ENCODE measurements at places on chromosomes 3 and 15.

GRCh38 chr3:29515451-29515850, 234.6 kb downstream of the RBMS3 start:
- no peak for DNase-seq

DNA sequence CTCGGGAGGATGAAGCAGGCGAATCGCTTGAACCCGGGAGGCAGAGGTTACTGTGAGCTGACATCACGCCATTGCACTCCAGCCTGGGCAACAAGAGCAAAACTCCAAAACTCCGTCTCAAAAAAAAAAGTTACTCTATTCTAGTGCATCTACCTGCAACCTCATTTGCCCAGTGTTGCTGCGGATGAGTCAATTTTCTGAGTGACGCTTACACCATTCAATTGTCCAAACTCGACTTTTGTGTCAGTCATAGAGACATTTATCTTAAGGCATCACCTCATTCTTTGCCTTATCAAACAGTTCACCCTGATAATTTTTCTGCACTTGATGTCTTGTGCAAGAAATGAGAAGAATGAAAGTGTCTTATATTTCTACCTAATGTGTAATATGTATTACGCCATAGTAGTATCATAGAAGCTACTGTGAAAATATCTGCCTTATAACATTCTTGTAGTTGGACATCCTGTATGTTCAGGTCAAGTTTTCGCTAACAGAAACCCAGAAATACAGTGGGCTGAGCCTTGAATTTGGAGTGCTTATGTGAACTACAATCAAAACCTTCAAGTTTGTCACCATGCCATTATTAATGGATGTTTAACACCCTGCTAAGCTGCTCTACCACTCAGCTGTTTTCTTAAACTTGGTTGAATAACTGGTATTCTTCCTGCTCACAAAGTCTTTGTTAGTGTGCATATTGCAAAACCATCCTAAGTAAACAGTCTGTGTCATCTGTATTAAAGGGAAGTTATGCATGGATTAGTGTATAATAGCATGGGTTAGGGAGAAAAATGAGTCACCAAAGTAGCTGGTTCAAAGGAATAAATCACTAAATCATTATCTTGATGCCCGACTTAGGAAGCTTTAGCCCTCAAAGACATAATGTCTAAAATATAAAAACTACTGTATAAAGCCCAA, 531.0 kb upstream of the NR2F2 start:
- DNase-seq, result no peak

DNA sequence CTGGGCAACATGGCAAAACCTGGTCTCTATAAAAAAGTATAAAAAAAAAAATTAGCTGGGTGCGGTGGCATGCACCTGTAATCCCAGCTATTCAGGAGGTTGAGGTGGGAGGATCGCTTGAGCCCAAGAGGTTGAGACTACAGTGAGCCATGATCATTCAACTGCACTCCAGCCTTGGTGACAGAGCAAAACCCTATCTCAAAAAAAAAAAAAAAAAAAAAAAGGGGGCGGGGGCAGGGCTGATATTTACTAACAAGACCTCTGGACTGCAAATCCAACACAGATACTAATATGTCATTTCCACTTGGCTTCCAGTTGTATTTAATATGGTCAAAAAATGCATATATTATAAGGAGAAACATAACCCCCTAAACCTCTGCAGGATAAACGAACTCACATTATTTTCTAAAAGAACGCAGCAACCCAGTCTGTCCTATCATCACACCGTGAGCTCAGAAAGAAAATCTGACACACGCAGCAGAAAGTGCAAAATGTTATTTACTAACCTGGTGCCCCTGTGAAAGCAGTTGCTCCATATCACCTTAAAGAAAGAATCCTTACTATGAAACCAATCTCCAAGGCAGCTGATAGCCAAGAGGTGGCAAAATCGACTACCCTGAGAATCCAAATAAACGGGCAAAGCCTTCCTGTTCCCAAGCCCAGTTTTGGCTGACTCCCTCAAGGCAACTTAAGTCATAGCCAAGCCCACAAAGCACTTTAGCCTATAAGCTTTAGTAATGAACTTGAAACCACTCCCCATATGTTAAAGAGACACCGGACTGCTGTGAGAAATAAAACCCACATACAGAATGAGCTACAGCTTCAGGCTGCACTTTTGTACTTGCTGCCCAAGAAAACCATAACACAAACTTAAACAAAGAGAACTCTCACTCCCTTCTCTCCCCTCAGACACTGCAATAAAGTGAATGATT, 39.3 kb downstream of the PLD1 start:
- no peak for DNase-seq

DNA sequence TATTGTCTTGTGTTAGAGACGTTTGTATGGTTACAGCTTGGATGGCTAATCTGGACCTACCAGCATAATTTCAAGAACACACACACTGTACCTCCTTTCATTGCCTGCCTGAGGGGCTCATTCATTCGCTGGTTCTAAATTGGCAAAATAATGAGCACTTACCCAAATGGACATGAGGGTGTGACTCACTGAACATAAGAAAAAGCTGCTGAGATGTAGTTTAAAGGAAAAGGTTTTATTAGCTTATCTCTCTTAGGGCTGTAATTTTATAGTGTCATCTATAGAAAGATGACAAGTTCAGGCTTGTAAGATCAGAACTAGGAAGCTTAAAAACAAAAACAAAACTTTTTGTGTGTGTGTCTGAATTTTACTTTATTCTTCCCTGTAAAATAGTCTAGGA, 120.7 kb upstream of the WNT7A start:
- DNase-seq, result no peak

DNA sequence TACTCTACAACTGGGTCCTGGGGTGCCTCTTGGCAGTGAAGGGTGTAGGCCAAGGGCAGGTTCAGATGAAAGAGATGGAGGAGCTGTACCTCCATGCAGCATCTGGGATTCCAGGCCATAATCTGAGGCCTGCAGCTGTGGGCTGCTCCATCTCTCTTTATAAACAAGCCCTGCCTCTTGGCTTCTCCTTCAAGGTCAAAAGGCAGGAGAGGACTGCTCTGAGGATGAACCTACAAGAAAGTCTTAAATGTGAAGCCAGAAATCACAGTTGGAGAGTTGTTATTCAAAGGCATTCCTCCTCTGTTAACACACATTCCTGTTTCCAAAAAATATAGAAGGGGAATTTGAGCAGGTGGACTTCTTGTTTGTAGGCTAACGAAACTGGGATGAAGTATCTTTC, 355.5 kb downstream of the NTRK3 start:
- no peak for DNase-seq

- DNase-seq, result no peak
These were observed 617.6 kb upstream of the ZNF717 start for GRCh38 chr3:76402926-76403325.

- DNase-seq, result no peak
These were observed 598.1 kb upstream of the GOLIM4 start for GRCh38 chr3:168693870-168694269.

DNA sequence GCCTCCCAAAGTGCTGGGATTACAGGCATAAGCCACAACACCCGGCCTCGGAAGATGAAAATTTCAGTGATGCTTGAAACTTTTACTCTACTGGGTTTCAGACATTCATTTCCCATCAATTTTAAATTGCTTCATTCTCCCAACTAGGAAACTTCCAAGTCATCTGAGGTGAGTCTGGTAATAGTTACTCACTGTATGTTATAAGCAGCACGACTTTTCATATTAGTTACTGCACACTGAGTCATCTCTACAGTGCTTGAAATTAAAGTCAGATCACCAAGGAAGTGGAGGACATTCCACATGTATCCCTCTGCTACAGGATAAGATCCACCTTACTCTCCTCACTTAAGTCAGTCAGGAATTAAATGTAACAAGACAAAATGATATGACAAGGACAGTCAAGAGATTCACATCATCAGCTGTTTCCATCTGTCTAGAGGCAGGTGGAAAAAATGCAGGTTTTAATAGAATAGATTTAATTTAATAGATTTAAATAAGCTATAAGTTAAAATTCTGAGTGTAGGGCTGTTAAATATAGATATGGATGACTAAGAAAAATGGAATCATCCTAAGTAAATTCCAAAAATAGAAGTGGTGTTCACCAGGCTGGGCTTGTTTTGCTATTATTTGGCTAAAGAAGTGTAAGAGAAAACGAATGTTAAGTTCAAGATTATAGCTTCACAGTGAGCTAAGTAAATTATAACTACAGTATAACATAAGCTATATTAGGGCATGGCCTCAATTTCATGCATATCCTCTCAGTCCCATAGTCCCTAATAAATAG, 104.4 kb downstream of the TMCO5A start:
- DNase-seq, result no peak

- no peak for DNase-seq
These were observed 138.9 kb upstream of the COL8A1 start for GRCh38 chr3:99499235-99500158.

DNA sequence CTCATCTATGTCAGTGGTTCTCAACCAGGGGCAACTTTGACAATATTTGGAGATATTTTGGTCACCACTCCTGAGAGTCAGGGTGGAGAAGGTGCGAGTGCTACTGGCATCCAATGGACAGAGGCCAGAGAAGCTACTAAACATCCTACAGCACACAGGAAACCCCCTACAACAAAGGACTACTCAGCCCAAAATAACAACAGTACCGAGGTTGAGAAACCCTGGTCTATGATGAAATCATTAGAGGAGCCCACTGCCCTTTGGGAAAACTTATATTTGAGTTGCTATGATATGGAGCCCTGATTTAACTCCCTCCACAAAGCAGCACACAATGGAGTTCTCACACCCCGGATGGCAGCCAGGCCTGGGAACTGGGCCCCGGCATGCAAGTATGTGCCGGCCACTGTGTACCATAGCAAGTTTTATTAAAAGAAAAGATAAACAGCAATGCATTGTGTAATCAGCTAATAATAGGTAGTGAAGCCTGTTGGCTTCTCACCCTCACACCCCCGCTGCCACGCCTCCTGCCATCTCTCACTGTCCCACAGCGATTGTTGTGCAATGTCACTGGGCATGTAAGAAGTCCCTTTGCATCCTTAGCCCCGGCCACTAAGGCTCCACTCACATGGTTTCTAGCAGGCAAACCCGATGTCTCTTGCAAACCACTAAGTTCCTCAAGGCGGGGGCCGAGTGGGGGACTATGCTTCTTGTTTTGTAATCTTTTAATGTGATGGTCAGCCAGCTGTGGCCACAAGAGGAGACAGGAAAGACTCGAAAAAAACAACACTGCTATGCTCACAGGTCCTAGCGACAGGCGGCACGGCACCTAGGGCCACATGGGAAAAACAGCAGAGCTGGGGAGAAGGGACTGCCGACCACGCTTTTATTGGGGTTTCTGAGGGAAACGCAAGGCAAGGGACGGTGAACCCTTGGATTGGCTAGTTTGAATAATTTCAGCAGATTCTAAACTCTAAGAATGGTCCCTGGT, 110.0 kb downstream of the AQP9 start:
- DNase-seq, result no peak
